ENCODE measurements at places on chromosomes 12 and 14. TPM values are rescaled to one million over a fixed set of nuclear protein-coding genes. Genes with fewer than 3 reads are reported as not detected.

DNA sequence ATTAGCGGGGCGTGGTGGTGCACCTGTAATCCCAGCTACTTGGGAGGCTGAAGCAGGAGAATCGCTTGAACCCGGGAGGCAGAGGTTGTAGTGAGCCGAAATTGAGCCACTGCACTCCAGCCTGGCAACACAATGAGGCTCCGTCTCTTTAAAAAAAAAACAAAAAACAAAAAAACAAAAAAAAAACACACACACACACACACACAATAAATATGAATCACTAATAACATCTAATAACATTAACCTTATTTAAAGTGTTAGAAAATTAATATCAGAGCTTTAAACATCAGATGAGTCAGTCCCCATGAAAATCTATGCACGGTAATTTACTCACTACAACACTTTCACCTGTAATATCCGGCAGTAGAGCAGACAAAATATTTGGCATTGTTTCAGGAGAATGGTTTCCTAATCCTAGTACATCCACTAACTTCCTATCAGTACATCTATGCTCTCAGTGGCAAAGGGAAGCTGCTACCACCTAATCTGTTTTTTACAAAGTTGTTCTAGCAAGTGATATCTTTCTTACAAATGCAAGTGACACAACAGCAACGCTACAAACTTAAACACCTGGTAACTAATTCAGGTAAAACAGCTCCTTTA lies 36.2 kb downstream of the MED13L start:
- no peak overlapping the region for H3K4me3 ChIP-seq
- no peak for DNase-seq
- peaks cover 31% of the 10 kb centered on the region for H3K4me1 ChIP-seq
- H3K27me3 ChIP-seq: no peaks in the 10 kb centered on the region
- no peak overlapping the region for H3K27ac ChIP-seq

- H3K4me1 ChIP-seq: no peaks in the 10 kb centered on the region
- H3K27me3 ChIP-seq: no peaks in the 10 kb centered on the region
- H3K4me3 ChIP-seq: no peak overlapping the region
- H3K36me3 ChIP-seq: no peaks in the 10 kb centered on the region
- no peak overlapping the region for H3K27ac ChIP-seq
- no peak for DNase-seq
These were observed 468.1 kb downstream of the PRKD1 start for GRCh38 chr14:29459531-29459930.

- DNase-seq: no peak
- H3K36me3 ChIP-seq: no peaks in the 10 kb centered on the region
- no peak overlapping the region for H3K4me3 ChIP-seq
- H3K4me1 ChIP-seq: no peaks in the 10 kb centered on the region
These were observed 85.8 kb downstream of the TBX5 start for GRCh38 chr12:114320101-114320500.

DNA sequence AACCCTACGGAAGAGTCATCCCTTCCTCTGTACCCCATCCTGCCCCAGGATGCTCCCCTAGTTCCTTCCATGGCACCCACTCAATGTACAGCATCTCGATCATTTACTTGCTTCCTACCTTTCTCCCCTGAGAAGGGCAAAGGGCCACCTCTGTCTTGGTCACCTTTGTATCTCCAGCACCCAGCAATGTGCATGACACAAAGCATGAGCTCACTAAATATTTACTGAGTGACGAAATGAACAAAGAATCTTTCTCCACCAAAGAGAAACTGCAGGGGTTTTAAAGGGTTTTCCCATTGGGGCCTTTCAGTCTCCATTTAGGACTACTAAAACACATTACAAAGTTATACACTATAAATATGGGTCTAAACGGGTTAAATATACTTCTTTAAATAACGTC lies 30.6 kb downstream of the ATG14 start:
- no peak for DNase-seq
- H3K27me3 ChIP-seq: no peaks in the 10 kb centered on the region
- peaks cover 100% of the 10 kb centered on the region for H3K36me3 ChIP-seq
- peaks cover 16% of the 10 kb centered on the region for H3K4me1 ChIP-seq
- H3K27ac ChIP-seq: no peak overlapping the region

The TEX22 gene
- 4.1 TPM for total RNA-seq

Measured in spleen (tissue), 13 donors.